ENCODE measurements at places on chromosomes 13 and 19.

DNA sequence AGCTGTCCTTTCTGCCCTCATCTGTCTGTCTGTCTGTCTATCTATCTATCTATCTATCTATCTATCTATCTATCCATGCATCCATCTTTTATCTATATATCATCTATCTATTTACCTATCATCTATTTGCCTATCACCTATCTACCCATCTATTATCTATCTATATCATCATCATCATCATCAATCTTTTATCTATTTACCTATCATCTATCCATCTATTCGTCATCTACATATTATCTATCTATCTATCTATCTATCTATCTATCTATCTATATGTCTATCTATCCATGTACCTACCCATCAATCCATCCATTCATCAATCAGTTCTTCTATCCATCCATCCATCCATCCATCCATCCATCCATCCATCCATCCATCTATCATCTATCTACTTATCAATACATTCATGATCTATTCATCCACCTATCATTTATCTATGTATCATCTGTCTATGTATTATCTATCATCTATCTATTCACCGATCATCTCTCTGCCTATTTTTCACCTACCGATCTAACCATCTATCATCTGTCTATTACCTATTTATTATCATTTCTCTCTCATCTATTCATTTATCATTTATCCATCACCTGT, 49.2 kb upstream of the ADGRE1 start:
- DNase-seq, result no peak

- no peak for DNase-seq
Measured at GRCh38 chr13:68736961-68737360, 1370.7 kb upstream of the ATXN8OS start.

GRCh38 chr13:101527130-101527529, 74.7 kb downstream of the ITGBL1 start:
- no peak for DNase-seq

- no peak for DNase-seq
Measured at GRCh38 chr19:577439-578392, 5.3 kb downstream of the BSG start.

DNA sequence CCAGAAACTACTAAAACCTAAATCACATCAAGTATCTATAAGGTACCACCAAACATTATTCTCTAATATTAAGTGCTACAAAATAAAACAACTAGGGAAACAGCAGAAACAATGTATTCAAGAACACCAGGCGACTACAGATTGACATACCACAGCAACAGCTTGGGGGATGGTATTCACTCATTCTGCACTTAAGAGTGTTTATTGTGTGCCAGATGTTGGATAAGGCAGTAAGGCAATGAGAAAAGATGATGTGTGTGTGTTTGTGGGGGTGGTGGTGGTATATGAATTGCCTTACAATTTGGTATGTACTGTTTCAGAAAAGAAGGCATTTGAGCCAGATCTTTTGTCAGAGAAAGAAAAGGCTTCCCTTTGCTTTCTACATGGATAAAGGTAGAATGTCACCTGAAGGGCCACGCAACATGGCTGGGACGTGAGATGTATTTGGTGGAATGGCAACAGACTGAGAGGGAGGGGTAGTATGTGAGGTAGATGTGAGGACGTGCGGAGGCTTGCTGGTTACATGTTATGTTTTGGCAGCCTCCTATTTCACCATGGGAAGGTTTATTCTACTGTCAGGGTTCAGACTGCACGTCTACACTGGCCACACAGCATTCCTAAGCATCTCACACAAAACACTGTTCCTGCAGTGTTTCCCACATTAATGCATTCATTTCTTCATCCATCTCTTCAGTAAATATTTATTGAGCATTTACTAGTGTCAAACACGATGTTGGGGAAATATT, 300.7 kb downstream of the KLF12 start:
- no peak for DNase-seq

- DNase-seq, result no peak
Measured at GRCh38 chr13:37065890-37066526, 6.5 kb upstream of the SUPT20H start.

GRCh38 chr19:6481541-6482342, at the start of gene DENND1C:
Gene DENND1C (minus strand): TSS chr19:6481787. CDS start chr19:6481695, 92 bp downstream.
- peak; percentile 60 for DNase-seq

DNA sequence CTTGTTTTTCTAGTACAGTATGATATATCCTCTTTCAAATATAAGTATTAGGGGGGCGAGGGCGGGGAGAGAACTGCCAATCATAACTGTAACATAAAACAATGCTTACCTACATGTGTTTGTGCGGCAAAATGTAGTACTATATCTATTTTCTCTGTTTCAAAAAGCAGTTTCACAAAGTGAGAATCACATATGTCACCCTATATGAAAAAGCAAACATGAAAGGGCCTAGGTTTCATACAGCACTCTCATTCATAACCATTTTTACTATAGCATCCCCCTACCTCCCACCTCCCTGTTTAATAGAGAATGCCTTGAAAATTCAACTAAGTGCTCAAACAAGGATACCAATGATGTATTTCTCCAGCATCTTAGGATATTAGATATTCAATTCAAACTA, 5.2 kb downstream of the TGDS start:
- DNase-seq, result no peak

GRCh38 chr13:30685987-30686386, 49.4 kb upstream of the ALOX5AP start:
- DNase-seq, result no peak

DNA sequence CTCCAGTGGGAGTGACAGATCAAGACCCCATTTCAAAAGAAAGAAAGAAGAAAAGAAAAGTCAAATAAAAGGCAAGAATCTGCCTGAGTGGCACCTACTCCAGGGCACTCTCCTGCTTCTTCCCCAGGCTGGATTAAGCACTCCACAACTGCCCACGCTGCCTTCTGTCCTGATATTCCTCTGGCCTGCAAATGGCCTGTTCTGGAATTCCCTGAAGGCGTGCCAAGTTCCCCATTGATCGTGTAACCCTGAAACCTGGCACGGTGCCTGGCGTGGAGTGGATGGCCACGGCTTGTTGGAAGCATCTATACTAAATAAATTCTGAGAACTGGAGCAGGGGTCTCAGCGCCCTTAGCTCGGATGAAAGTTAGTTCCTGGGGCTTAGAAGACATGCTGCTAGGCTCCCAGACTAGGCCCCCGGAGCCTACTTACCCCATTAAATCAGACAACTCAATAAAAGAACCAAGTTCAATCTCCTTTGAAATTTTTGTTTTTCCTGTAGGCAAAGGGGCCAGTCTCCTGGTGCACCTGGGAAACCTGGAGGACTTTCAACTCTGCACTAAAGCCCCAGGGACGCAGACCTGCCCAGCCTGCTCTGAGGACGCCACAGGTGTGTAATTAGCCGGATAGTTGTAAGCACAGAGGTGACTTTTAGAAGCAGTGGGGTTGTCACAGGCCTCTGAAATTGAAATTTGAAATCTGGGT, 21.9 kb downstream of the ANKRD27 start:
- no peak for DNase-seq

DNA sequence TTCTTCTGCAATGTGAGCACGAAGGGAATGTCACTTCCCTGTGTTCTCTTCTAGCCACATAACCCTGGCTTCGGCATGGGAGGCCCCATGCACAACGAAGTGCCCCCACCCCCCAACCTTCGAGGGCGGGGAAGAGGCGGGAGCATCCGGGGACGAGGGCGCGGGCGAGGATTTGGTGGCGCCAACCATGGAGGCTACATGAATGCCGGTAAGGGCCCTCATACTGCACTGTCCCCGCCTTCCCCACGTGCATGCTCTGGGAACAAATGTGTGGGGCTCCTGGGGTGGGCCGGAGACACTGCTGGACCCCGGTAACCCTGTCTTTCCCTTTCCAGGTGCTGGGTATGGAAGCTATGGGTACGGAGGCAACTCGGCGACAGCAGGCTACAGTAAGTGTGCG, 17.7 kb upstream of the QTRT1 start:
- no peak for DNase-seq

- DNase-seq, result no peak
Measured at GRCh38 chr13:93715866-93716265, 489.3 kb downstream of the GPC6 start.

GRCh38 chr19:29076161-29076560, 136.8 kb downstream of the UQCRFS1 start:
- DNase-seq, result no peak

GRCh38 chr13:50129706-50130122, 114.5 kb downstream of the KCNRG start:
- no peak for DNase-seq
